ENCODE measurements at places on chromosomes 1 and 21.

DNA sequence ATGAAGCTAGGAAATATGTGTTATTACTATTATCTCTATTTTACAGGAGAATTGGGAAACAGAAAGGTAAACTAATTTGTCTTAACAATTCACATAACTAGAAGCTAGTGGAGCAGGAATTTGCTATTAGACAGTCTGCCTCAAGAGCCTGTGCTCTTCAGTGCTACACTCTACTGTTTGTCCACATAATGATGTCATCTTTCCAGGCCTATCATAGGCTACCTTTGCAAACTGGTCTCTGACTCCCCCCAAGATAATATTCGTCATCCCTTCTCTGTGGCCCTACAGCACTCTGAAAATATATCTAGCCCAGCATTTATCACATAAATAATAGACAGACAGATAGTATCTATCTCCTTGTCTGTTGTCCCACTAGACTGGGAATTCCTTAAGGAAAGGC, 34.1 kb downstream of the TRIT1 start:
- H3K4me3 ChIP-seq, result no peak overlapping the region
- peaks cover 26% of the 10 kb centered on the region for H3K36me3 ChIP-seq
- H3K4me1 ChIP-seq, result no peaks in the 10 kb centered on the region
- H3K27me3 ChIP-seq, result no peaks in the 10 kb centered on the region
- no peak overlapping the region for H3K27ac ChIP-seq

DNA sequence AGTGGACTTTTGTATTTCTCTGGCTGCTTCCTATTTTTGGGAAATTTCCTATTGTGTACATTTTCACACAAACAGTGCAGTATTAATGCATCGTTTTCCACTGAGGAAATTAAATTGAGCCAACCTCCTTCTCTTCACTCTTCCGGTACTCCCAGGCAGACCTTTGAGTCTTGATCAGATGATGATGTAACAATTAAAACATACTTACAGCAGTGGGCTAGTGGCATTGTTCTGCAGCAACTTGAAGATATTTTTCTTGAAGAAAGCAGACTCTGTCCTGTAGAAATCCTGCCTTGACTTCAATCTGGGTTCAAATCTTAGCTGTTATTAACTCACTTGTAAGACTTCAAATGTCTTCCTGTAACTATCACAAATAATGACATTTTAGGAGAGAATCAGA, 19.0 kb upstream of the TMEM200B start:
- H3K27me3 ChIP-seq, result no peaks in the 10 kb centered on the region
- no peaks in the 10 kb centered on the region for H3K4me1 ChIP-seq
- H3K36me3 ChIP-seq, result peaks cover 11% of the 10 kb centered on the region

GRCh38 chr1:118947790-118948189, 40.4 kb downstream of the TBX15 start:
- no peaks in the 10 kb centered on the region for H3K36me3 ChIP-seq
- H3K4me3 ChIP-seq, result no peak overlapping the region
- no peak for DNase-seq
- no peaks in the 10 kb centered on the region for H3K4me1 ChIP-seq

- H3K4me3 ChIP-seq, result no peak overlapping the region
- H3K36me3 ChIP-seq, result peaks cover 3% of the 10 kb centered on the region
- no peak for DNase-seq
- H3K27me3 ChIP-seq, result no peaks in the 10 kb centered on the region
- H3K4me1 ChIP-seq, result peaks cover 42% of the 10 kb centered on the region
These were observed 36.4 kb downstream of the EPHA2 start for GRCh38 chr1:16119504-16119903.

- no peak overlapping the region for H3K27ac ChIP-seq
- no peak for DNase-seq
- no peaks in the 10 kb centered on the region for H3K36me3 ChIP-seq
- peaks cover 6% of the 10 kb centered on the region for H3K4me1 ChIP-seq
These were observed 5.6 kb downstream of the ARID1A start for GRCh38 chr1:26701266-26701994.

GRCh38 chr1:115976062-115976920, at the start of gene SLC22A15:
Gene SLC22A15 (plus strand): TSS chr1:115976513. CDS start chr1:115976628, 115 bp downstream.
- DNase-seq, result no peak
- H3K36me3 ChIP-seq, result no peaks in the 10 kb centered on the region
- H3K27me3 ChIP-seq, result no peaks in the 10 kb centered on the region
- H3K4me3 ChIP-seq, result peak within 1 kb of the TSS; percentile 73

DNA sequence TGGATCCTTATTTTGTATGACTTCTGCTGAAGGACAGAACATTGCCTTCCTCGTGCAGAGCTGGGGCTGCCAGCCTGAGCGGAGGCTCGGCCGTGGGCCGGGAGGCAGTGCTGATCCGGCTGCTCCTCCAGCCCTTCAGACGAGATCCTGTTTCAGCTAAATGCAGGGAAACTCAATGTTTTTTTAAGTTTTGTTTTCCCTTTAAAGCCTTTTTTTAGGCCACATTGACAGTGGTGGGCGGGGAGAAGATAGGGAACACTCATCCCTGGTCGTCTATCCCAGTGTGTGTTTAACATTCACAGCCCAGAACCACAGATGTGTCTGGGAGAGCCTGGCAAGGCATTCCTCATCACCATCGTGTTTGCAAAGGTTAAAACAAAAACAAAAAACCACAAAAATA, 27.5 kb upstream of the KDM4A start:
- peaks cover 14% of the 10 kb centered on the region for H3K36me3 ChIP-seq
- no peak for DNase-seq
- no peak overlapping the region for H3K4me3 ChIP-seq
- H3K27ac ChIP-seq, result no peak overlapping the region
- no peaks in the 10 kb centered on the region for H3K27me3 ChIP-seq
- H3K4me1 ChIP-seq, result no peaks in the 10 kb centered on the region

DNA sequence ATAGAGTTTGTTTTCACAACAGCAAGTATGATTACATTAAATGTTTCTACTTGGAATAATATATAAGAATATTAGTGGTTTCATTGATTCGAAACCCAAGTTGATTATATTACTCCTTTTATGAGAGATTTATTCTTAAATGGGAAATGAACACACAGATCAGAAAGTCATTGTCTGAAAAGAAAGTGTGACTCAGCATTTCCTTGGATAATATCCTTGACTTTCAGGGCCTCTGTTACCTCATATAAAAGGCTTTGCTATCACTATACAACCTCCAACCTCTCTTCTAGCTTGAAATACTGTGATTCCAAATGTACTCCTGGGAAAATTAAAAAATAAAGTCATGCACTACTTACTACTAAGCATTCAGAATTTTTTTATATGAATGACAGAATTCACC, 295.3 kb upstream of the LYPLAL1 start:
- no peaks in the 10 kb centered on the region for H3K4me1 ChIP-seq
- H3K27me3 ChIP-seq, result no peaks in the 10 kb centered on the region
- no peak for DNase-seq
- no peak overlapping the region for H3K27ac ChIP-seq
- no peak overlapping the region for H3K4me3 ChIP-seq
- no peaks in the 10 kb centered on the region for H3K36me3 ChIP-seq

DNA sequence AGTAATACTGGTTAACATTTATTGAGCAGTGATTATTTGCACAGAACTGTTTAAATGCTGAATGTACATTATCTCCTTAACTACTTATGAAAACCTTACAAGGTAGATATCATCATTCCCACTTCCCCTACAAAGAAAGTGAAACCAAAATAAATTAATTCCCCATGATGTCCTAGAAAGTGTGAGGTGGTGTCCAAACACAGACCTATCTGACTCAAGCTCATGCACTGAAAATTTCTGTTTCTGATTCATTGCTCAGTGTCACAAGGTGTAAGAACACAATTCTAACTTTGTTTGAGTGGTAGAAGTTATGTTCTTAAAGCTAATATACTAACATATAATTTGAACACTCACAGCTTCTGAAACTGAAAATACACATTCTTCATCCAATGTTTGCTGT, 178.7 kb downstream of the MRPL39 start:
- no peak for DNase-seq
- no peaks in the 10 kb centered on the region for H3K27me3 ChIP-seq
- no peak overlapping the region for H3K27ac ChIP-seq
- H3K4me3 ChIP-seq, result no peak overlapping the region
- no peaks in the 10 kb centered on the region for H3K4me1 ChIP-seq

DNA sequence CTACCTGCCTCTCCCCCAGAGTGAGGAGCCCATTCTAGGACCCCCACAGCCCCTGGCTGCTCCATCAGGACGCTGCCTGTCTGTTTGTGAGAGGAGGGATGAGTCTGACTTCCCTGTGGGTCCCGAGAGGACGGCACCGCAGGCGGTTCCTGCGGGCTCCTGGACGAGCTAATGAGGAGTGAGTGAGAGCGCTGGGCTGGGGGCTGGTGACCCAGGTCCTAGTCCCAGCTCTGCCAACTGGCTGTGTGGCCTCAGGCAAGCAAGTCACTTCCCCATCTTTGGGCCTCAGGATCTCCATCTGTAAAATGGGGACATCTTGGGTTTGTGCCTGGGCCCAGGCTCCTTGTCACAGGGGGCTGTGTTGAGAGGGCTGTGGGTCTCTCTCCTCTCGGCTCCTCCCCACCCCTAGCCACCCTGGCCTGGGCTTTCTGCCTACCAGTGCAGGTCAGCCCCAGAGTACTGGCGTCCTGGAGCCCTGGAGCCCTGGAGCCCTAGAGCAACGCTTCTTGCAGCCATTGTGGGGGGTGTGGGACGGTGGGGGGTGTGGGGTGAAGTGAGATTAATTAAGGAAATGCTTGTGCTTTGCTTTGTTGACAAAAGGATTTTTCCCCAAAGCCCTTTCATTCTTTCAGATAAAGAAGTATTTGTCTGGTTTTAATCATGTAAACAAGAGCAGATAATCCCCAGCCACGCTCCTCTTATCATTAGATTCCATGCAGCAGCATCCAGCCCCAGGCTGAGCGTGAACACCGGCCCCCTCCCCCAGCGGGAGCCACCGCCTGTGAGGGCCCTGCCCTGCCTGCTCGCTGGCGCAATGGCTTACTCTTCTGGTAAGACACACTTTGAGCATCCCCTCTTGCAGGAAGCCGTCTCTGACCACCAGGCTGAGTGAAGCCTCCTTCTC, 26.8 kb downstream of the SLC1A7 start:
- peaks cover 9% of the 10 kb centered on the region for H3K4me1 ChIP-seq
- H3K27ac ChIP-seq, result no peak overlapping the region
- DNase-seq, result no peak

All from H1 (cell line).